ENCODE measurements at places on chromosomes 16 and 17. TPM values are rescaled to one million over a fixed set of nuclear protein-coding genes. Genes with fewer than 3 reads are reported as not detected.

The KRT39 gene
- not detected for total RNA-seq

The CACNB1 gene
- total RNA-seq, result 4.7 TPM

The PROCA1 gene
- total RNA-seq, result 10.3 TPM

The AANAT gene
- total RNA-seq, result not detected

The SLFN11 gene
- total RNA-seq, result 34.9 TPM

The ZG16 gene
- not detected for total RNA-seq

The UMOD gene
- not detected for total RNA-seq

Measured in A375 (cell line).